Astrocyte (in vitro differentiated cells and primary cell): ENCODE measurements at places on chromosomes 4 and X. TPM values are rescaled to one million over a fixed set of nuclear protein-coding genes. Genes with fewer than 3 reads are reported as not detected.

Gene C1QTNF7
- total RNA-seq = not detected in 2 replicates

Gene SPACA5
- total RNA-seq = not detected in 2 replicates

Gene CYTL1
- 9.2 and 9.6 TPM in 2 replicates for total RNA-seq

GRCh38 chrX:153423652-153424051 lies 12.4 kb downstream of the ZFP92 start:
- no peaks in the 10 kb centered on the region for H3K27me3 ChIP-seq
- no peaks in the 10 kb centered on the region for H3K4me1 ChIP-seq
- no peak overlapping the region for H3K27ac ChIP-seq
- no peaks in the 10 kb centered on the region for H3K36me3 ChIP-seq
- no peak for DNase-seq

GRCh38 chr4:99563310-99564186 lies at the start of gene TRMT10A:
TSS of gene TRMT10A (minus strand) at chr4:99564039. CDS start at chr4:99559338, 4,701 bp downstream.
- peak within 1 kb of the TSS; percentile 91 for H3K4me3 ChIP-seq
- H3K36me3 ChIP-seq = no peaks in the 10 kb centered on the region
- DNase-seq = peak; percentile 98
- H3K27me3 ChIP-seq = no peaks in the 10 kb centered on the region
- H3K27ac ChIP-seq = peak within 1 kb of the TSS; percentile 97
- H3K4me1 ChIP-seq = no peaks in the 10 kb centered on the region

- H3K27ac ChIP-seq = no peak overlapping the region
- no peaks in the 10 kb centered on the region for H3K27me3 ChIP-seq
- DNase-seq = no peak
- H3K4me1 ChIP-seq = peaks cover 5% of the 10 kb centered on the region
- no peaks in the 10 kb centered on the region for H3K36me3 ChIP-seq
Observed at GRCh38 chrX:129979207-129979920, 3.1 kb upstream of the BCORL1 start.
